ENCODE measurements at places on chromosomes 5 and 9. TPM values are rescaled to one million over a fixed set of nuclear protein-coding genes. Genes with fewer than 3 reads are reported as not detected.

Gene CD74
- 2.6 TPM for total RNA-seq

Gene COL27A1
- total RNA-seq: 11.4 TPM

Gene FCN2
- total RNA-seq: not detected

Gene PCDHGA11
- 0.64 TPM for total RNA-seq

Gene GFPT2
- 189 TPM for total RNA-seq

Gene SCGB3A2
- not detected for total RNA-seq

Gene NEURL1B
- 14.6 TPM for total RNA-seq

Gene LRRC70
- total RNA-seq: 0.17 TPM

Gene LURAP1L
- 3.3 TPM for total RNA-seq

Gene SPTLC1
- 94.8 TPM for total RNA-seq

Gene PIP5K1B
- not detected for total RNA-seq

Gene GABRA1
- total RNA-seq: not detected

Gene GLRA1
- total RNA-seq: not detected

Gene FBP2
- total RNA-seq: not detected

Gene RORB
- total RNA-seq: not detected

Gene ANKRD34B
- not detected for total RNA-seq

Gene AK8
- 0.13 TPM for total RNA-seq

Gene SNCB
- total RNA-seq: 0.83 TPM

Gene SLC6A18
- not detected for total RNA-seq

Gene PIP5KL1
- 2.0 TPM for total RNA-seq

Gene LHX6
- not detected for total RNA-seq

Gene NR5A1
- not detected for total RNA-seq

Gene ESM1
- 0.98 TPM for total RNA-seq

Gene CMYA5
- total RNA-seq: 0.06 TPM

Gene MCC
- total RNA-seq: 9.2 TPM

Data from LHCN-M2 (cell line).